ENCODE measurements at places on chromosomes 6 and 20.

DNA sequence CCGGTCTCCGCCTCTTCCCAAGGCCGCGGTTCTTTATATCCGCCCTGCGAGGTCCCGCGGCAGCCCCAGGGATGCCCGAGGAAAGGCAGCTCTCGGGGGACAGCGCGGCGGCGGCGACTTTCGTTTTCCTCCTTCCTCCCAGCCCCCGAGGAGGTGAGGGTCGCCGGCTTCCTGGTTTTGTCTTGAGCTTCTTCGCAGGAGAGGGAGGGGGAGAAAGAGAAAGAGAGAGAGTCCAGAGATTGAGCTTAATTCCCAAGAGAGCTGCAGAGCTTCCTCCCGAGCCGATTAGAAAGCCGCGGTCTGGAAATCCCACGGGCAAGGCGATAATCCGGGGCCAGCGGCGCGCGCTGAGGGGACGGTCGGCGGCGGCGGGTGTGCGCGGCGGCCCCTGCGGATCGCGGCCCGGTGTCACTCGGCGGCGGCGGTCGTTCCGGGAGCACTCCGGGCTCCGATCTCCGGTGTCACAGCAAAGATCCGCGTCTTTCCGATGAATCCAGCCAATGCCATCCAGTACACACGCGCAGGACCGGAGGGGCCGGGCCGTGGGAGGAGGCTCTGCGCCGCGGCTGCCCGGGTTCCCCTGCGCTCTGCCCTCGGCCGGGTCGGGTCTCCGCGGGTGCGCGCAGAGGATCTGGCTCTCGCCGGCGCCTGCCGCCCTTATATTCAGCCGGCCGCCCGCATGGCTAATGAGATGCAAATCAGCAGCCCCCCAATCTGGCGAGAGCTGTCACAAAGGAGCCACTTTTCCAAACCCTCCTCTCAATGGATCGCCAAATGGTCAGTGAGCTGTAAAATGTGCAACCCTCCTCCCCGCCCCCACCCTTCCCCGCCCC, at the start of gene DLL1:
DLL1 (minus strand) TSS at position 783 of the 833 bp plus-strand sequence. CDS start 939 bp downstream, outside the sequence.
- no peak for DNase-seq

DNA sequence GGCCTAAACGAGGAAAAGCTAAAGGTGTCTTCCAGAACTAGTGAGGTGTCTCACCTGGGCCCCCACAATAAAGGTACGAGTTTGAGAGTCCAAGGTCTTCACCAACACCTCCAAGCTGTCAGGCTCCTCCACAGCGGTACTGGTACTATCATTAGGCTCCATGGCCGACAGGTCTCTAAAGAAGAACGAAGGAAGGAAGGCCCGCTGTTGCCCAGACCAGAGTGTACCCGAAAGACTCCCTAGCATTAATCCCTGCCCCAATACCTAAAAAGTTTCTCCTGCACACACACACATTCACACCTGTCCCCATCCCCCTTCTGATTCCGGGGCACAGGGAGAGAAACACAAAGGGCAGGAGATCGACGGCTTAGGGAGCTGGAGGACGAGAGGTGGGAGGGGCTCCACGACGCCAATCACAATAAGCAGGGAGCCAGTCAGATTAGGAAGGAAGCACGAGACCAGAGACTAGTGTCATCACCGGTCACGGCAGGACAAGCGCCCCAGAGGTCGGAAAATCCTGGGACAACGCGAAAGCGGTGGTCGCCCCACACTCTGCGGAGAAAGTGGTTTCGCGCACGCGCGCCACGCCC, 764 bp downstream of the BAG6 start:
- no peak for DNase-seq

GRCh38 chr6:163651426-163651825, 236.9 kb downstream of the QKI start:
- DNase-seq: no peak

DNA sequence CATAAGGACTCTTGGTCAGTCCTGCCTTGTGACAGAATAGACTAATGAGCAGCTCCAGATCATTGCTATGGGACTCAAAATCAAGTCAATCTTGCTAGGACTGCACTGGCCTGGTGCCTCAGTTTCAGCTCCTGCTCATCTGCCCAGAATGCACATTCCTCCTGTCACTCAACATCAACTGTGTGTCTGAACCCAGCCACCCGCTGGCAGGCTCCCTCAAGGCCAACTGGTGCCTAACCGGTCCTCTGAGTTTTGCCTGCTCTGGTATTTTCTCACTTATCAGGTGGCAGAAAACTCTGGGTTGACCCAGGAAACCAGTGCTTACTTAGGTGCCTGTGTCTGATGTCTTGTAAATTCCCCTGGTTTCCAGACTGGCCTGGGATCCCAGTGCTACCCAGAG, 297.7 kb downstream of the DHX35 start:
- DNase-seq: no peak

DNA sequence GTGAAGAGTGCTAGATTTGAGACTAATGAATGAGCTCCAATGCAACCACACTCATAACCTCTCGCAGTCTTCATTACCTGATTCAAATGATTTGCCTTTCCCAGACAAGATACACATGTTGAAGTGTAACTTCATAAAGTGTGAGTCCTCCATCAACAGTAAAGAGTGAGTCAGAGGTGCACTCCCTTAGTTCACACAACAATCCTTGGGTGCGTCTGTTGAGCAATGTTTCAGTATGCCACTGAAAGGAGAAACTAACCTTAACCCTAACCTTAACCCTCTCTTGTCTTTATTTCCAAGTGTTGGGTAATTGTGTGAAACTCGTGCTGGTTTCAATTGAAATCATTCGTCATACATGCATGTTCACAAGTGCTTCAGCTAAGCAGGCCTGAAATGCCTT, 21.0 kb upstream of the RIN2 start:
- peak; percentile 22 for DNase-seq

GRCh38 chr6:155895641-155896040, 440.0 kb upstream of the NOX3 start:
- no peak for DNase-seq

DNA sequence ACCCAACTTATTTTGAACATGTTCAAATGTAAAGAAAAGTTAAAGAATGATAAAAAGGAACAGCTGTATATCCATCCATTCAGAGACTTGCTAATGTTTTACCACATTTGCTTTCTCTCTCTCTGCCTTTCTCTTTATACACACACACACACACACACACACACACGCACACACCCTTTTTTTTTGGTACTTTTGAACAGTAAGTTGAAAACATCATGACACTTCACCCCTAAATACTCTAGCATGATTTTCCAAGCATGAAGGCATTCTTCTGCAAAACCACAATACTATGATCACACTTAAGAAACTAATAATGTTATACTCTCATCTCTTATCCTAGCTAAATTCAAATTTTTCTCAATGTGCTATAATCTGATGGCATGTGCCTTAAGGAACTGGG, 192.3 kb downstream of the UTRN start:
- no peak for DNase-seq

- no peak for DNase-seq
Observed at GRCh38 chr6:66623050-66623449, 916.0 kb upstream of the EYS start.

DNA sequence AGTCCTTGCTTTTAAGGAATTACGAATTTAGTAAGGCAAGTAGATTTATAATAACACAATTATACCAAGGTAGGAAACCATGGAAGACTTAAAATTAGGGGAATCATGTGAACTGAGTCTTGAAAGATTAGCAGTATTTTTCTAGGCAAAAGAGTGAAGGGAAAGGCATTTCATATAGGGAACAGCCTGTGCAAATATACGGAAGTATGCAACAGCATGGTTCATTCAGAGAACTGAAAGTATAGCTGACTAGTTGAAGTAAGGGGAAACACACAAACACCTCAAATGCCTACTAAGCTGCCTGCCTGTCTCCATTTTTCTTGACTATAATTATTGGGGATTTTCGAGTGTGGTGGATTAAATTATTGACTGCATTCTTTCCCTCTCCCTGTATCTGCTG, 39.0 kb upstream of the ECHDC1 start:
- DNase-seq: no peak

DNA sequence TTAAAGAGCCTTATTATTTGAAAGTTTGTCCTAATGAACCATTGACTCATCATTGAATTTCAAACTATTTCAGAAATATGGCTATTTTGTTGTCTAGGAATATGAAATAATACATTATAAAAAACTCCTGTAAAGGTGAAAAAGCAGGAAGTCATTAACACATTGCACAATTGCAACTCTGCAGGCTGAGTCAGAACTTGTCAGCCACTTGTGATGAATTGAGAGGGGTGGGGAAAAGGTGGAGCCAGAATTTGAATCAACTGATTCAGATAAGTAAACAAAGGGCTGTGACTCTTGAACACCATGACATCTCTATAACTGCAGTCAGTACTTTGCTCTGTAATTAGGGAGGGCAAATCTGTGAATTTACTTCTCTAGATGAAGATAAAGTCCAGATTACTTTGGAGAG, 6.0 kb downstream of the C6orf141 start:
- peak; percentile 71 for DNase-seq

All from HS-5 (cell line).